Activated CD4-positive, CD25-positive, alpha-beta regulatory T cell treated with anti-CD3 and anti-CD28 coated beads, Interleukin-2, amount 50 U/mL, for 16 hours (primary cell): ENCODE measurements at places on chromosomes 3 and 15.

DNA sequence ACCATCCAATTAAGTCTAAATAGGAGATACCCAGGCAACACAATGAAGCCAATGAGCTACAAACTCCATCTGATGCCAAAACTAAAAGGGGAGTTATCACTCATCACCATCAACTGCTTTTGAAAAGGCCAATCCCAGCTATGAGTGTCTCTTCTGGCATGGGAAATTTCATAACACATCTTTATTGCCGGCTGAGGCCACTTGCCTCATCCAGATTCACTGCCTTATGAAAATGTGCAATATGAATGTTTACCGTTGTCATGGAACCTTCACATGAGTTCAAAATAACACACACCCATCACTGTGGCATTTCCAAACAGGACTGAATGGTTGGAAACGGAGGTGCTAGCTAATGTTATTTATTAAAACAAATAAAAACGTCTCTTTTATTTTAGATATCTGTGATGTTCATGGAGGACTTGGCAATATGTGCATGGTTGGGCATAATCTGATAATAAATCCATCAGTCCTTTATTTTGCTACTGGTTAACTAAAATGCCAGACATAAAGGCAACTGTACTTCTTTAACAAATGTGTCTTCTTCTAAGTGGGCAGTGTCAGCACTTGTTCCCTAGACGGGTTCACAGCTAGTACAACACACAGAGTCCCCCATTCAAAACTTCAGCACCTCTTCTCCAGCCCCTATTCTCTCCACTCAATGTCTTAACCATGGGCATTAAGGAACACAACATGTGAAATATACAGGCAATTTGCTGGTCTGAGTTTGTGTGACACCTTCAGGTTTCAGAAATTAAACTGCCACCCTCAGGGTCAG is 143.9 kb downstream of the MAGI1 start:
- no peak for DNase-seq

GRCh38 chr15:38554354-38554753 is 10.3 kb downstream of the RASGRP1 start:
- DNase-seq: no peak

DNA sequence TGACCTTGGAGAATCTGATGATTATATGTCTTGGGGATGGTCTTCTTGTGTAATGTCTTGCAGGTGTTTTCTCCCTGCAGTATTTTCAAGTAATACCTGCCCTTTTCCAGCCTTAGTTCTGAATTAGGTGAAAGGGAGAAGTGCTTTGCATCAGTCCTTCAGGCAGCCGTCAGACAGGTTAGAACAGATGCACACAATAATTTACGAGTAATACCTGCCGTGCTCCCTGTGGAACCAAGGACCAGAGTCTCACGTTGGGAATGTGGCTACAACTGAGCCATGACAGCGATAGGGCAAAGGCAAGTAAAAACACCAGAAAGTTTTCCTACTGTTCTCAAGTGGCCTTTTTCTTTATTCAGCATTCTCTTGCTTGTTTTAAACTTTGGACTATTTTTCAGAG is 69.1 kb downstream of the CHCHD6 start:
- DNase-seq: no peak

- no peak for DNase-seq
These were observed 87.8 kb downstream of the C3orf85 start for GRCh38 chr3:109224333-109224732.

- DNase-seq: no peak
These were observed 95.1 kb upstream of the ZBED2 start for GRCh38 chr3:111690242-111690641.

- DNase-seq: no peak
These were observed 1.3 kb downstream of the ADAM10 start for GRCh38 chr15:58748040-58748851.

GRCh38 chr3:29065211-29065785 is 215.6 kb upstream of the RBMS3 start:
- no peak for DNase-seq
